Panc1 (cell line): ENCODE measurements at places on chromosomes 13 and 19. TPM values are rescaled to one million over a fixed set of nuclear protein-coding genes. Genes with fewer than 3 reads are reported as not detected.
A peak's percentile ranks its signal among the peaks of the same experiment; 100 is the strongest.

GRCh38 chr13:114008964-114009589 is 35.2 kb upstream of the C13orf46 start:
- no peak for DNase-seq

MYPOP gene
- total RNA-seq, result 11.1 TPM

DNA sequence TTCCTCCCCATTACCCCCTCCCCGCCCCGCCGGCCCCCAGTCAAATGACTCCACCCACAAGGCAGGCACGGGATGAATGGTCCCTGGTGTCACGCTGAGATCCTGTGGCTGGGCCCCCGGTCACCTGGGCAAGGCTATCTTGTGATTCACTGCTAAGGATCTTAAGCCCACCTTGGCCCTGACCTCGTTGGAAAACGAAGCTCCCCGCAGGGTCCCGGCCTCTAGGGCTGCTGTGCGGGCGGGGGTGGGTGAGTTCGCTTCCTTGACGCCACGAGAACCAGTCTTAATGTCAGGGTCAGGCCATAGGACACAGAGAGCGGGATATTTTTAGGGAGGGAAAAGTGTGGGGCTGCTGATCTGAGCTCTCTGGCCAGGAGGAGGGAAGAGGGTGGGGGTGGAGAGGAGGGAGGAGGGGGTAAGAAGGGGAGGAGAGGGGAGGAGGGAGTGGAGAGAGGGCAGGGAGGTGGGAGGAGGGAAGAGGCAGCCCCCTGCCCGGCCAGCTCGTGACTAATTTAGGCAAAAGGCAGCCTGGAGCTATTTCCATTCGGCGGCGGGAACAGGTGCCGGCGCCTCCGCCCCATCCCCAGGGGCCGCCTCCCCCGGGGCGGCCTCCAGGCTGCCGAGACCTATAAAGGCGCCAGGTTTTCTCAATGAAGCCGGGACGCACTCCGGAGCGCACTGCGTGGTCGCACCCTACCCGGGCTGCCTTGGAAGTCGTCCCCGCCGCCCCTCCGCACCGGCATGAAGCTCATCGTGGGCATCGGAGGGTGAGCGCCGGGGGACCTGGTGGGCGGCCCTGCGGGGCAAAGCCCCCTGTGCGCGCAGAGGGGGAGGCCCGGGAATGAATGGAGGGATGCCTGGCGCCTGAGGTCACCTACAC is at the start of gene NMRK2:
Gene NMRK2 (plus strand): TSS at position 139 of the 880 bp plus-strand sequence. CDS start 603 bp downstream, at position 742.
- no peak for DNase-seq

GRCh38 chr19:29315556-29316190 is 102.7 kb upstream of the UQCRFS1 start:
- DNase-seq, result no peak

DNA sequence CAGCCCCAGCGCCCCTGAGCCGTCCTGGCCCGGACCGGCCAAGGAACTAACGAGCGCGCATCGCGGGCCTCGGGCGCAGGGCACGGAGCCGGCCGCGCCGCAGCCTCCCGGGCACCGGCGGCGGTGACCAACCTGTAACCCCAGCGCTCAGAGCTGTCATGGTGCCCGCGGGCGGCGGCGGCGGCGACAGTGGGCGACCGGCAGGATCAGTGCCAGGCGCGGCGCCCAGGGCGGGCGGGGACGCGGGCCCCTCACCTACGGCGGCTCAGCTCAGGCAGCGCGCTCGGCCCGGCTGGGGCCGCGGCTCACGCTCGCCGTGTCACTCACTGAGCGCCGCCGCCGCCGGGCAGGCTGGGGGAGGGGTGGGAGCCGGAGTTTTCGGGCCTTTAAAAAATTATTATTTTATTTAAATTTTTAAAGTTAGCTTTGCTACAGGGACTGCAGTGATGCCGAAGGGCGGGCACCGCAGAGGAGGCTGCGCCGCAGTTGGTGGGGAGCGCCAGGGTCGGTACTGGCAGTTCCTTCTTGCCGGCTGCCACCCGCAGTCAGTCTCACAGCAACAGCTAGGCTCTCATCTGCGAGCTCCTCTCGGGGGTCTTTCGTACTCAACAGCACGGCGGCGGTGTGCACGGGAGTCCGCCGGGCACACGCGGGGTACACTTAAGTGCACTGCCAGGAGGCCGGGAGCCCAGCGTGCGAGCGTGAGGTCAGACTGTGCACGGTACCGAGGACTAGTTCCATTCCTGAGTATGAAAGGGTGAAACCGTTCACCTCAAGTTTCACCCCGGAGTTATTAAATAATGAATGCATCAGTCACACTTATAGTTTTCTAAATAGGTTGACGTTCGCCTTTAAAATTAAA is at the start of gene NALCN:
Gene NALCN (minus strand): TSS at position 328 of the 862 bp plus-strand sequence. CDS start 17,382 bp downstream, outside the sequence.
- DNase-seq, result no peak

GRCh38 chr19:44755219-44755618 is 6.7 kb downstream of the BCL3 start:
- no peak for DNase-seq

DNA sequence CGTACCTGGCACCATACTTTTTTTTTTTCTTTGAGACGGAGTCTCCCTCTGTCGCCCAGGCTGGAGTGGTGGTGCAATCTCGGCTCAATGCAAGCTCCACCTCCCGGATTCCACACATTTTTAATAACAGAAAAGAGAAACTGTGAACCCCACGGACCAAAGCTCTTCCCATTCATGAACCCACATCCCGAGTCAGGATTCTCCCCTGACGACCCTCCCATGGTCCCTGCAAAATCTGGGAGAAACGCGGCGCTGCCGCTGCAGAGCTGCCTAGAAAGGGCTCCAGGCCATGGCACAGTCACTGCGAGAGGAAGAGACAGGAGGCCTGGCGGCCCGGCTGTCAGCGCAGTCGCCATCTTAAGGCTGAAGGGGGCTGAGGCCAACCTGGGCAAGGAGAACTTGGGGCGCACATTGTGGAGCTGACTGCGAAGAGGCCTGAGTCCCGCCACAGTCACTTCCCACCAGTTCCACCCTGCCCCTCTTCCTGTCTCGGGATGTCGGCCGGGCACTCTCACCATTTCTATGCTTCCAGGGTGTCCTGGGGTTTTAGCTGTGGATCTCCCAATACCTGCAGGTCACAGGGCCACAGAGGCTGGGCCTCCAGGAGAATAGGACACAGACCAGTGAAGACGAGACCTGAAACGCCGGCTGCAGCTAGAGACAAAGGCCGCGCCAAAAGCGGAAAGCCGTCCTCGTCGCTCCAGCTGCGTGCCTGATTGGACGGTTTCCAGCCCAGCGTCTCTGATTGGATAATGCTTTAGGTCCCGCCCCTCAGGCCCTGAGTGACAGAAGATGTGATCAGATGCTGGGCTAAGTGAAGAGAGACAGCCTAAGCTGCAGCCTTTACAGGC is 71.0 kb downstream of the ZNF486 start:
- DNase-seq, result peak; percentile 62

- peak; percentile 51 for DNase-seq
These were observed 5.3 kb downstream of the DENND1C start for GRCh38 chr19:6476155-6476895.

DNA sequence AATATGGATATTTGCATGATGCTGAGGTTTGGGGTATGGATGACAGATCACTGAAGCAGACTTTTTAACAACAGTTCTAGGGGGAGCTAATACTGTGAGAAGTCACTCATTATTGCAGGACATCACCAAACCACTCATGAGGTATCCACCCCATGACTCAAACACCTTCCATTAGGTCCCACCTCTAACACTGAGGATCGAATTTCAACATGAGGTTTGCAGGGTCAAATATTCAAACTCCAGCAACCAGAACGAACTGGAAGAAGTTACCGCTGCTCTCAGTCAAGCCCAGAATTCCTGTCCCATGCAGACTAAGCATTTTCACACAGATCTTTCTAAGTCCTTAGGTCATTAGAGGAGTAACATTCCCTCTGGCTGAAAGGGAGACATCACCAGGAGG is 758.9 kb downstream of the UQCRFS1 start:
- DNase-seq, result no peak

ZNF227 gene
- 15.4 TPM for total RNA-seq

DNA sequence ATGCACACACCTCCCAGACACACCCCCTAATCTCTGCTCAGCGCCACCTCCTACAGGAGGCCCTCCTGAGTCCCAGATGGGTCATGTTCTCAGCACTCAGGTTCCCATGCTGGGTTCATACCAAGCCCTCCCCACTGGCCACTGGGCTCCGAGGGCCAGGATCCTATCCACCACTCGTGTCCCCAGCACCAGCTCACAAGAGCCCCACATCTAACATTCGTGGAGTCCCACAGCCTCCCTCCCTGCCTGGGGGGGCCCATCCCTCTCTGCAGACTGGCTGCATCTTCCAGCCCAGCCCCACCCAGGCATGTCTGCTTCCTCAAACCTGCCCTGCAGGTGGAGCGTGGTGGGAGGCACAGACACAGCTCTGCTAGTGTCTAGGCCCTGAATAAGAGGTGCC is 227.4 kb downstream of the TUBA3C start:
- no peak for DNase-seq

DNA sequence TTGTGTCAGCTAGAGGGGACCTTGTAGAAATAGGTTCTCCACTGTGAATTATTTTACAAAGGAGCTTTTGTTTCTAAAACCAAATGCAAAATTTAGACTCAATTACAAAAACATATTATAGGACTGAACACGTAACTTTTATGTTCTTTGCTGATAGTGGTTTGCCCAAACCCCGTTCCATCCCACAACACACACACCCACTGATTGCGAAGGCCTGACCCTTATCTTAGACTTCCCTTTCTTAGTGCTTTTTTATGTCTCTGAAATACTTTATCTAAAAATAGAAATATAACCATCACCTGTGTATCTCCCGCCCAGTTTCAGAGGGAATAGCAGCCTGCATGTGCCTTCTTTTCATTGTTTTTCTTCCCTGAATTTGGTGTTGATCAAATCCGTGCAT is 13.0 kb downstream of the CCNA1 start:
- no peak for DNase-seq

DNA sequence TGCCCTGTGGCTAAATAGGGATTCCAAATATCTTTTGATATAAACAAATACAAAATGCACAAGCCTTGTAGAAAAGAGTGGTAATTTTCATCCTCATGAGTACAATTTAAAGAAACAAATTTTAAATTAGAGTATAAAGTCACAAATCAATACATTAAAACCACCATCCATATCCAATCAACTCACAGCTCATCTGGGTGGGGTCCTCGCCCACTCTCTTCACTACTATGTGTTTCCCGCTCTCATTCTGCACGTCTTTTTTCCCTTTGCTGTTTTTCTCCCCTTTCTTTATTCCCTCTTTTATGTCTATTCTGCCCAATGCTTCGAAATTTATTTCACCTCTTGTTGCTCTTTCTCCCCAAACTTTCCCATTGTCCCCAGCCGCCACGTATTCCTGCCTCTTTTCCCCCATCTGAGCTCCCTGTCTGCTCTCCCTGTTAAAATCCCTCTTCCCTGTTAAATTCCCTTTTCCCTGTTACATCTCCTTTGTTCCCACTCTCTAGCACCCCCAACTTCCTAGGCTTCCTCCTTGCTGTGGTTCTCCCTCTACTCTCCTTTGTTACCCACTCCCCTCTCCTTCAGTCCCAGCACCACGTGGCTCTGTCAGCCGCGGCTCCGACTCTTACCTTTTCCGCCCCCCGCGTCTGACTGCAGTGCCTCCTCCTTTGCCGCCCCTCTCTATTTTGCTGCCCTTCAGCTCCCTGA is 1.3 kb downstream of the ZNF616 start:
- no peak for DNase-seq

DNA sequence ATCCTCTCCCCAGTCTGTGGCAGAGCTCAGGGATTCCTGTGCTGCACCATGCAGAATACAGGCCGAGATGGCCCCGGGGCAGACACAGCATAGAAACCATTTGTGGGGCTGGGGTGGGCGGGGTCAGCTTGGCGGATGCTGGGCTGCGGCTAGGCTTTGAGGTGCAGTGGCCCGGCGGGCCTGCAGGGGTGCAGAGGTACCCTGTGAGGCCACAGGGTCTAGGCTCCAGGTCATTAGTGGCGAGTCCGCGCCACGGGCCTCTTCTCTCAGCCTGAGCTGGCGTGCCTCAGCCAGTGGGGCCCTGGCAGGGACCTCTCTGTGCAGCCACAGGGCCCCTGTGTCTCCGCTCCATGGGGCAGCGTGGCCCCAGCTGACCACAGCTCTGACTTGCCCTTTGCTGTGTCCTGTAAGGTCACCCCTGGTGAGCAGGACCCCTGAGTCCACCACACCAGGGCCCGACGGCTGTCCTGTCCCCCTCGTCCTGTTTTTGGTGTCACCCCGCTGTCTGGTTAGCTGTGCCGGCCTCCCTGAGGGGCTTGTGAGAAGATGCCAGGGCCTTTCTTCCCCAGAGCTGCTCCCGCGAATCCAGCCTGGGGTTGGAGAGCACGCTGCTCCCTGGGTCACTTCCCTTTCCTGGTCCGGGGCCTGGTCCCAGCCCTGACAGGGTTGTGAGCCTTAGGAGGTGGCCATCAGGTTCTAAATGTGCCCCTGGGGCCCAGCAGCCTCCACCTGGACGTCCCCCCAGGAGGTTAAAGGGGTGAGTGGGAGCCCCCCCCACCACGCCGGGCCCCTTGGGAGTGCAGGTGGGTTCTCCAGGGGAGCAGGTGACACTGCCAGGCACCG is 12.1 kb downstream of the KDM4B start:
- no peak for DNase-seq

DNA sequence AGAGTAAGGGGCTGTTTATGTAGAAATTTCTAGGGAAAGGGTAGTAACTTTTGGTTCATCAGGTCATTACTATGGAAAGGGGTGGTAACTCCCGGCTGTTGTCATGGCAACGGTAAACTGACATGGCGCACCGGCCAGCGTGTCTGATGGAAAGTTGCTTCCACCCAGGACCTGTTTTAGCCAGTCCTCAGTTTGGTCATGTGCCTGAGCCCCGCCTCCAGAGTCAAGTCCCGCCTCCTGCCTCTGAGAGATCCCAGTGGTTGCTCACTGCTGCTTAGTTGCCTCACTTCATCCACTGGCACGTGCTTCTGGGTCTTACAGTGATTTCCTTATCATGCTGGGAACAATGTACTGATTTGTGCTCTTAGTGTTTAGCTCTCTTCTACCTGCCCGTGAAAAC is 455.2 kb upstream of the ZNF507 start:
- DNase-seq, result no peak

SHISA7 gene
- total RNA-seq, result 0.03 TPM

- DNase-seq, result no peak
These were observed 533 bp downstream of the TNFSF9 start for GRCh38 chr19:6531163-6531955.

DNA sequence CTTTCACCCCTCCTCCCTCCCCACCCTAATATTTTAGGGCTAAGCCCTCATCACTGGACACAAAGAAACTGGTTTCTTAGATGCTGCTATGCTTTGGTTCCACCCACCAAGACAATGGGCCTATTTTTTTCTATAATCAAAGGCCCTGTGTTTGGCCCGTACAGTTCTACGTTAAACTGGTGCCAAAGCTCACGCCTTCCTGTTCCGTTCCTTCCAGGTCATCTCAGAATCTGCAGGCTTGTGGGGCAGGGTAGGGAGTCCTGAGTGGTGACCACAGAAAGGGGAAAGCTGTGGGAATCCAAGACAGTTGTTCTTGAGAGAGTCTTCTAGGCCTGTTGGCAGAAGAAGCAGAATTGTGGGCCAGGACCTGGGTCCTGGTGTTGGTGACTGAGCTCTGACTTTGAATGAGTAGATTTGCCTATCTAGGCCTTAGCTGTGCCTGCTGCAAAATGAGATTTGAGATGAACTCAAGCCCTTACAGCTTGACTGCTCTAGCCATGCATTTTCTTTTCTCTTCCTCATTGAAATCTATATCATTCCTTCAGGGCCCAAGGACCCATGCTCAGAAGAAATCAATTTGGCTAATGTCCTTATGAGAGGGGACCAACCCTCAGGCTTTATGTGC is 19.1 kb upstream of the CXCL17 start:
- no peak for DNase-seq
